CD14-positive monocyte (primary cell): ENCODE measurements at places on chromosomes 6 and 20. TPM values are rescaled to one million over a fixed set of nuclear protein-coding genes. Genes with fewer than 3 reads are reported as not detected.

GRCh38 chr20:35636095-35636494 lies 20.5 kb downstream of the SPAG4 start:
- DNase-seq = no peak

DNA sequence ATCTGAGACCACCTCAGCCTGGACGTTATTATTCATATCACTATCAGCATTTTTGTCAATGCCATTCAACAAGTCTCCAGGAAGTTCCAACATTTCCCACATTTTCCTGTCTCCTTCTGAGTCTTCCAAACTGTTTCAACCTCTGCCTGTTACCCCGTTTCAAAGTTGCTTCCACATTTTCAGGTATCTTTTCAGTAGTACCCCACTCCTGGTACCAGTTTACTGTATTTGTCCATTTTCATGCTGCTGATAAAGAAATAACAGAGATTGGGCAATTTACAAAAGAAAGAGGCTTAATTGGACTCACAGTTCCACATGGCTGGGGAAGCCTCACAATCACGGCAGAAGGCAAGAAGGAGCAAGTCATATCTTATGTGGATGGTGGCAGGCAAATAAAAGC lies 565.5 kb downstream of the FRK start:
- DNase-seq = no peak

DNA sequence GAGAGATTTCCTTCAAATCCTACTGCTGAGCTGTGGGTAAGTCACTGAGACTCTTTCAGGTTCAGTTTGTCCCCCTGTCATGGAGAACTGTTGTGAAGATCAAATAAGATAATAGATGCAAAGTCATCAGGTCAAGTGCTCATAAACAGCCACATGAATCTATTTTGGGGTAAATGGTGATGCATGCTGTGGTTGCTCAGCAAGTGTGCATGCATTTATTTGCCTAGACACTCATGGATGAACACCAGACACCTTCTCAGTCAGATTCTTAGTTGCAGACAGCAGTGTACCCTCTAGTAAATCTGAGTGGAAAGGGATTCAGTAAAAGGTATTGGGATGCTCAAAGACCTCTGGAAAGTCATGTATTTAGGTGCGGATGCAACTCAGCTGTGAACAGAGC lies 168.0 kb upstream of the FOXA2 start:
- no peak for DNase-seq

GRCh38 chr20:39082622-39083398 lies 120.7 kb downstream of the DHX35 start:
- no peak for DNase-seq

DNA sequence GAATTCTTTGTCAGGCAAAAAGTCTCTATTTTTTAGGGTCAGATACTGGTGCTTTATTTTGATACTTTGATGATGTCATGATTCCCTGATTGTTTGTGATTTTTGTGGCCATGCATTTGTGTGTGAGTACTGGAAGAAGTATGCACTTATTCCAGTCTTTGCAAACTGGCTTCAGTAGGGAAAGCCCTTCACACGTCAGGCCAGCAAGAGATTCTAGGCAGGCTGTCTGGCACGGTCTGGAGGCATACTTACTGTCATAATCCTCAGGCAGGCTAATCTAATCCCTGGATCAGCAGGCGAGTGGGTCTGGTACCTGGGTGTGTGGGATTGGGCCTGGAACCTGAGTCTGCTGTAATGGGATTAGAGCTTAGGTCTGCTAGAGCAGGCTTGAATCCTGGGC lies 391.8 kb upstream of the MMS22L start:
- no peak for DNase-seq

DNA sequence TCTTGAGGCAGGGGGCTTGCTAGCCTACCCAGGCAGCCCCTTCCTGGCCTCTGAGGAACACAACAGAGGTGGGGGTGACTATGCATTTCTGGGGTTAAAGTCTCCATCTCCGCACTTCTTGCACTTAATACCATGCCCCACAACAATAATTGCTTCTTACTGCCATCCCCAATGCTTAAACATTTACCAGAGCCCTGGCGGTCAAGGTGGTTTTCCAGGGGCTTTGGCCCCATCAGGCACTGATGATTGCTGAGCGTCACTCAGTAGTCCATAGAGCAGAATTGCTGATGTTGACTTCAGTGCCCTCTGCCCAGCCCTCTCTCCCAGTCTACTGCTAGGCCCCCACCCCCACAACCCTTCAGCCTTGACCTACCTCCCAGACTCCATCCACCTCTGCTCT lies 32.5 kb upstream of the KCNK5 start:
- DNase-seq = no peak

GRCh38 chr20:61864481-61864880 lies 201.2 kb downstream of the TAF4 start:
- DNase-seq = no peak

GRCh38 chr20:34797012-34797995 lies 28.1 kb downstream of the NCOA6 start:
- DNase-seq = no peak

Gene KIF6
- not detected for polyA plus RNA-seq
